ENCODE measurements at places on chromosomes 16 and 17. TPM values are rescaled to one million over a fixed set of nuclear protein-coding genes. Genes with fewer than 3 reads are reported as not detected.
A peak's percentile ranks its signal among the peaks of the same experiment; 100 is the strongest.

The FTSJ3 gene
- 58.3 TPM for polyA plus RNA-seq

The FLYWCH2 gene
- polyA plus RNA-seq, result 25.0 TPM

The ZNF688 gene
- 17.5 TPM for polyA plus RNA-seq

The CCDC200 gene
- polyA plus RNA-seq, result 4.9 TPM

The NUBP2 gene
- polyA plus RNA-seq, result 32.7 TPM

The ZFPM1 gene
- polyA plus RNA-seq, result 2.6 TPM

The CALB2 gene
- polyA plus RNA-seq, result 1.3 TPM

The TPSAB1 gene
- polyA plus RNA-seq, result 0.48 TPM

The KRT20 gene
- polyA plus RNA-seq, result 2.0 TPM

The KIF18B gene
- 11.8 TPM for polyA plus RNA-seq

The NEK8 gene
- 2.8 TPM for polyA plus RNA-seq

The ZCCHC14 gene
- 35.5 TPM for polyA plus RNA-seq

The FADS6 gene
- 0.36 TPM for polyA plus RNA-seq

The GINS2 gene
- 20.0 TPM for polyA plus RNA-seq

The SCARF1 gene
- 5.3 TPM for polyA plus RNA-seq

The SAMD14 gene
- polyA plus RNA-seq, result 9.2 TPM

The OMG gene
- polyA plus RNA-seq, result 0.17 TPM

The GPR139 gene
- polyA plus RNA-seq, result not detected

The MINK1 gene
- 64.3 TPM for polyA plus RNA-seq

DNA sequence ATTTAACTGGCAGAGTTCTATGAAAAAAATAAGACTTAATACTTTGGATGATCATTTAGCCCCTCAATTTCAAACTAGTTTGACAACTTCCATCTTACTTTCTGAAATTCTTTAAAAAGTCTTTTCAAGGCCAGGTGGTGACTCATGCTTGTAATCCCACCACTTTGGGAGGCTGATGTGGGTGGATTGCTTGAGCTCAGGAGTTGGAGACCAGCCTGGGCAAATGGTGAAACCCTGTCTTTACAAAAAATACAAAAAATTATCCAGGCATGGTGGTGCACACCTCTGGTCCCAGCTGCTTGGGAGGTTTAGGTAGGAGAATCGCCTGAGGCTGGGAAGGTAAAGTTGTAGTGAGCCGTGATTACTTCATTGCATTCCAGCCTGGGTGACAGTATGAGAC is 154.4 kb downstream of the TANC2 start:
- DNase-seq, result no peak

GRCh38 chr16:30728899-30729672 is 19.1 kb upstream of the PHKG2 start:
- no peak for DNase-seq

DNA sequence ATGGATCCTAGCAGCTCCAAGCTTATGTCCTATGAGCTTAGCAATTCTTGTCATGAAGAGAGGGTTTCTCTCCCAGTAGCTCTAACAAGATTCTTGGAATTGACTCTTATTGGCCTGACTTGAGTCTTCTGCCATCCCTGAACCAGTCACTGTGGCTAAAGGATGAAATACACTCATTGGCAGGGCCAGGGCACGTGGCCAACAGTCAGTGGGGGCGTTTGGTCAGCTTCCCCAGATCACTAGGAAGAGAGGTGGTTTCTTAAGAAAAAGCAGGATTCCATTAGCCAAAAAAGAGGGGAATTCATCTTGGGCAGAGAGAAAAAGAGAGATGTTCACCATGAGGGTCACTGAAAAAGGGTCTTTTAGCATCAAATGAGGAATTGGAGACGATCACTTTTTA is 363.2 kb downstream of the SNX29 start:
- DNase-seq, result no peak

- no peak for DNase-seq
Measured at GRCh38 chr16:68033101-68033500, 10.0 kb downstream of the DUS2 start.

- DNase-seq, result peak; percentile 20
Measured at GRCh38 chr17:29292992-29293889, 707 bp downstream of the NUFIP2 start.

GRCh38 chr16:15946257-15947044 is 3.0 kb upstream of the ABCC1 start:
- no peak for DNase-seq

DNA sequence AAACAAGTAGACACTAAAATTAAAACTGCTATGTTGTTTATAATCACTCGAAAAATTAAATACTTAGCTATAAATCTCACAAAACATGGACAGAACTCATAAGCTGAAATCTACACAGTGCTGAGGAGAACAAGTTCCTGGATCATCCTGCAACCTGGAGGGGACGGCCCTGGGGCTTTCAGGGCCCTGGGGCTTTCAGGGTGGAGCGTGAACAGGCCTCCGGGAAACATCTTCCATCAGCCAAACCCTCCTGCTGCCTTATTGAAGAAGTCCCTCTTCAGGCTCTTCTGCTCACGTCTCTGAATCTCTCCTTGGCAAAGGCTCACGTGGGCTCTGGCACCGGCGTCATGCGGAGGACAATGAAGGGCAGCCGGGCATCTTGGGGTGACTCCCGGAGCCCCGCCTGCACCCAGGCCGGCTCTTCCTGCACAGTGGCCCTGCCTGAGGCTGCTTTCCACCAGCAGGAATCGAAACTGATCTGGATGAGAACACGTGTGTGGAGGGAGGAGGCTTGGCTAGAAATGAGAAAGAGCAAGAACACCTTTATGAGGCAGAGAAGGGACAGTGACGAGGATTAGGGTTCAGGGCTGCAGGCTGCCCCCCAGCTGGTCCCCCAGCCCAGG is 127.3 kb downstream of the CDRT15L2 start:
- no peak for DNase-seq

GRCh38 chr17:30600830-30601494 is 123.8 kb downstream of the GOSR1 start:
- DNase-seq, result no peak

GRCh38 chr17:62819511-62820221 is 11.6 kb upstream of the MARCHF10 start:
- DNase-seq, result no peak

GRCh38 chr17:72977771-72978417 is 114.6 kb downstream of the SLC39A11 start:
- no peak for DNase-seq

DNA sequence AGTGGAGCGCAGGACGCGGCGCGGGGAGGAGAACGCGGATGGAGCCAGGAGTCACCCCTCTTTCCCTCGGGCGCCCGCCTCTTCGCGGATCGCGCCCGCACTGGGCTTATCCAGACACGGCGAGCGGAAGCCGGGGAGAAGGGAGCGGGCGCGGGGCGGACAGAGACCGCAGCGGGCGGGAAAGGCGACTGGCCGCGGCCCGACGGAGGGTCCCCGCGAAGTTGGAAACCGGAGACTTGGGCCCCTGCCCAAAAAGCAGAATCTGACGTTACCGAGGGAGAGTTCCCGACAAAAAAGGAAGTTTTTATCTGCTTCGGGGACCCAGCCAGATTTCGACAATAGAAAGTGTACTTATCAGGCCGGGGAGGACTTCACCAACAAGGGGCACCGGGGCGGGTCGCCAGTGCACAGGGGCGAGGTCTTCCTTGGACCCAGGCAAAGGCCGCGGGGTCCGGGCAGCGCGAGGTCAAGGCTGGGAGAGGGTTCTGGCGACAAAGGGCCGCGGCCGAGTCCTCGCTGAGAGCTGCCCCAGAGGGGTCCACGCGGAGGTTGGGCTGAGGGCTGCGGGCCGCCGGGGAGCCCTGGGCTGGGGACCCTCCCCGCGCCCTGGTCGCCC is 519 bp downstream of the ST6GALNAC2 start:
- DNase-seq, result no peak

GRCh38 chr16:26827386-26827785 is 239.3 kb upstream of the C16orf82 start:
- DNase-seq, result no peak

- no peak for DNase-seq
Measured at GRCh38 chr17:69908626-69909368, 166.2 kb upstream of the KCNJ16 start.

GRCh38 chr16:7492122-7492521 is 159.5 kb downstream of the RBFOX1 start:
- no peak for DNase-seq

DNA sequence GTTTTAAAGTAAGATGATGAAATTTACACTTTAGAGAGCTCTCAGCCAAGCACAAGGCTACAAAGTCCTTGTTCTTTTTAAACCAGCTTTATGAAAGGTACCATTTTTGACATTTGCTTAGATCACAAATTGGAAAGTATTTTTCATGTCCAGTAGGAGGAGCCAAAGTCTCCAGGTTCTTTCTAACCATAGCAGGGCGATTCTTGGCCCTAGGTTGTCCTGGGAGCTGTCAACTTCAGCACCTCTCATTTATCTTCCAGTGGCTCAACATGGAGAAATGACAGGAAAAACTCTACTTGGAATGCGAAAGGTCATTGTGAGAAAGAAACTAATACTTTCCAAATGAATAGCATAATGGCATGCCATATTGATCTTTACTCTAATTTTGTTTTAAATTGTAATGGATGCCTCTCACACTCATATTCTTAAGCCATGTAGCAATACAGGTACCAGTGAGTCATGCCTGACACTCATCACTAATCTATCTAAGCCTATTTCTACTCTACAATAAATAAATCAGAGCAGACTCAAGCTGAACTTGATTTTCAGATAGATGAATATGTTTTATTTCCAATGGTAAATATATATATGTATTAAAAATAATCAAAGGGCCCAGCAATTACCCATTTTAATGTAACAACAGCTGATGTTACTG is 919.1 kb upstream of the EEF2KMT start:
- DNase-seq, result peak; percentile 14

DNA sequence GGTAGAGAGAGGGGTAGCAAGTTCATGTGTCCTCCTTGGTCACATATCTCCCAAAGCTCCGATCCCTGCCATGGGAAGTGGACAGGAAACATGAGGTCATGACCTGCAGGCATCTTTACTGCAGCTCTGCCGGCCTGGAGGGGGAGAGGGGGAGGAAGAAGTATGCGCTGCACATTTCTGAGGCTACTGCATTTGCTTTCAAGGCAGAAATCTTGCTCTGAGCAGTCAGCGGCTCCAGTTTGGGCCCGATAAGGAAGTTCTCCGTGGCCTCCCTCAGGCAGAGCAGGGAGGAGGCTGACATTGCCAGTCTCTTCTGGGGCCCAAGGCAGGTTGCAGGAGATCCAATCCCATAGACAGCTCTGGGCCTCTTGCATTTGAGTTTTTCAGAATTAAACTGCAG is 1.5 kb upstream of the NHERF1 start:
- no peak for DNase-seq

GRCh38 chr16:13402601-13403000 is 501.2 kb downstream of the SHISA9 start:
- DNase-seq, result no peak

- DNase-seq, result no peak
Measured at GRCh38 chr17:56694825-56695224, 101.3 kb downstream of the NOG start.

DNA sequence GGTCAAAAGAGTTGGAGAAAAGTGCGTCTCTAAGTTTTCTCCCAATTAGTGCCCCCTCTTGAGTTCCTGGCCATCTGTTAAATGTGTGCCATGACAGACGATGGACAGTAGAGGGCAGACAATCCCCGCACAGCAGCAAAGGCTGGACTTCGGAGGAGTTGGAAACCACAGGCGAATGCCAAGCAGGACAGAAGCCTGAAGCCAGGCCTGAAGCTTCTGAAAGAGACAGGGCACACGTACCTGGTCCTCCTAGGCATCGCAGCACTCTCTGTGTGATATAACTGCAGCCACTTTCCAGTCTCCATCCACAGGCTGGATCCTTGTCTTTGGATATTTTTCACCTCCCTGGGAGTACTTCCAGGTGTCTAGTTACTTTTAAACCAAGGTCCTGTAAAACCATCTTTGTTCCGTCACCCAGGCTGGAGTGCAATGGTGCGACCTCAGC is 14.5 kb downstream of the C17orf100 start:
- DNase-seq, result peak; percentile 64

DNA sequence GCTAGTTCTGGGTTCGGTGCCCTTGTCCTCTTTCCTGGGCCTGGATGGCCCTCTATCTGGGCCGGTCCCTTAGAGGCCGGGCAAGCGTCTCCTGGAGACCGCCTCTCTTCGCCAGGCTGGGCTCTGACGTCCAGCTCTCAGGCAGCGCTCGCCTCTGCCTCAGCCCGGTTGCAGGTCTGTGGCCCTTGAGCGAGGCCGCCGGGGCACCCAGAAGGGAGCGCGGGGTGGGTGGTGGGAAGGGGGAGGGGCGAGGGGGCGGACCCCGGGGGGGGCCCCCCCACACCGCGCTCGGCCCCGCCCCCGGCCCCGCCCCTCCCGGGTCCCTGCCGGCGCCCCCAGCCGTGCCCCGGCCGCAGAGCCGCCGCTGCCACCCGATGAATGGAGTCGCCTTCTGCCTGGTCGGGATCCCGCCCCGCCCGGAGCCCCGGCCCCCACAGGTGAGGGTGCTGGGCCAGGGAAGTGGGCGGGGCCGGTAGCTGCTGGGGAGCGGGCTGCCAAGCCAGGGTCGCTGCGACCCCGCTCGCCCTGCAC is at the start of gene ARHGAP23:
Gene ARHGAP23 (plus strand): TSS at position 353 of the 531 bp plus-strand sequence. CDS start 22 bp downstream, at position 375.
- DNase-seq, result no peak

GRCh38 chr17:81067391-81067811 is 32.5 kb downstream of the BAIAP2 start:
- no peak for DNase-seq

GRCh38 chr16:79509211-79509631 is 91.3 kb downstream of the MAF start:
- DNase-seq, result no peak

GRCh38 chr17:49908782-49909714 is 59.9 kb upstream of the DLX4 start:
- DNase-seq, result no peak

DNA sequence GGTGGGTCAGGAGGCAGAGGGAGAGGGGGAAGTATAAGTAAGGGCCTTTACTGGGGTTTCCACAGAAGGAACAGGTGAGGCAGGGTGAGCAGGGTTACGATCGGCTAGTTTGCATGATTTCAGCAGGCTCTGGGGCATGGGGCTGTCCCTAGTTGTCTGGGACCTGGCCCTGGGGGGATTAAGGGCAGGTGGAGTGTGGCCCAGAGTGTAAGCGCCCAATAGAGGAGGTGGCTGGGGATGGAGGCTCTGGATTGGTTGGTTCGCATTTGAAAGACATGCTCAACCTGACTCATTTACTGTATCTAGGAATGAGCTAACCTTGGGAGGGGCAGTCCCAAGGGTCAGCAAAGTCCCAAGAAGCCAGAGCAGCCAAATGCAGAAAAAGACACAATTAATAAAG is 230.3 kb downstream of the MAP2K4 start:
- no peak for DNase-seq

- no peak for DNase-seq
Measured at GRCh38 chr16:85600530-85601271, 12.4 kb upstream of the GSE1 start.

DNA sequence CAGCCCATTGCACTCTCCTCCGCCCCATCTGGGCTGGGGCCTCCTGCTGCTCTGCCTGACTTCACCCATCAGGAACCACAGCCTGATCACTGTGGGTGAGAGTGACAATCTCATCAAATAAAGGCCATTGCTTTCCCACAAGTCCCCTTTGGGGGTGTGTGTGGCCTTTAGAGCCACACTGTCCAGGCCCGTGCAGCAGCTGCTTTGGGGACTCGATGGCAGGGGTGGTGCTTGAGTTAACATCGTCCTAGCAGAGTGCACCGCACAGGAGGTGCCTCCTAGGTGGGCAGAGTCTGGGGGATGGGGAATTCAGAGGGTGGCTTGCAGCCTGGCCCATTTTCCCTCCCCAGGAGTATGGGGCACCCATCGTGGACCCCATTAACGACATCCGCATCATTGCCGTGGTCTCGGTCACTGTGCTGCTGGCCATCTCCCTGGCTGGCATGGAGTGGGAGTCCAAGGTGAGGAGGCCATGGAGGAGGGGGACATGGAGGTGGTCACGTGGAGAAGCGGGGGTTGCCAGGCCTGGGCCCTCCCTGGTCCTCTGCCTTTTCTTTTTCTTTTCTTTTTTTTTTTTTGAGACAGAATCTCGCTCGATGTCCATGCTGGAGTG is 5.4 kb downstream of the SLC12A3 start:
- DNase-seq, result no peak

GRCh38 chr16:85420501-85421337 is 192.4 kb upstream of the GSE1 start:
- no peak for DNase-seq
